ENCODE measurements at places on chromosomes 13 and 19.

DNA sequence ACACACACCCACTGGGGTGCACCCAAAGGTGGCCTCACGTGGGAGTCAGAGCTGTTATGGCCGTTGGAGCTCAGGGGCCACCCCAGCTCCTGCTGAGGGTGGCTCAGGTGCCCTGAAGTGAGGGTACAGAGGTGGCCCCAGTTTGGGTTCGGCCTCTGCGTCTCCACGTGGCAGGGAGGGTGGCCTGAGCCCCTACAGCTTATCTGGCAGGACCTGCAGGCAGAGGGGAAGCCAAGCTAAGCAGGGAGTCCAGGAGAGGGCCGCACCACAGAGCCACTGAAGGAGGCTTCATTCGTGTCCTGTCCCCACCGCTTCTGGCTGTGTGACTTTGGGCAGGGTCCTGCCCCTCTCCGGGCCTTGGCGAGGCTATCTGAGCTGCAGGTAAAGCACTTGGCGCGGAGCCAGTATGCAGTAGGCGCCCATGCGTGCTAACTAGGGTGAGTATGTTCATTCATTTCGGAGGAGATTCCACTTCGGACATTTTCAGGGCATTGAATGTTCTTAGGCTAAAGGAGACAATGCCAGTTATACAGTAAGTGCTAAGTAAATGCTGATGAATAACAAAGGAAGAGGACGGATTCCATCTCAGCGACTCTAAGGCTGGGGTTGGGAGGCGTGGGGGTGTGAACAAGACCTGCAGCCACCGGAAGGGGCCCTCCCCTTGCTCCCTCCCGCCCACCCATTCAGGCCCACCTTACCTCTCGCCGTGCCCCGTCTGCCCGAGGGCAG lies 4.9 kb downstream of the REX1BD start:
- no peak for DNase-seq

- peak; percentile 79 for DNase-seq
Observed at GRCh38 chr13:75079226-75079625, 402.7 kb downstream of the TBC1D4 start.

GRCh38 chr13:95391362-95391761 lies 90.1 kb upstream of the ABCC4 start:
- DNase-seq: no peak

- no peak for DNase-seq
Observed at GRCh38 chr19:13873834-13874515, 3.0 kb upstream of the NANOS3 start.

DNA sequence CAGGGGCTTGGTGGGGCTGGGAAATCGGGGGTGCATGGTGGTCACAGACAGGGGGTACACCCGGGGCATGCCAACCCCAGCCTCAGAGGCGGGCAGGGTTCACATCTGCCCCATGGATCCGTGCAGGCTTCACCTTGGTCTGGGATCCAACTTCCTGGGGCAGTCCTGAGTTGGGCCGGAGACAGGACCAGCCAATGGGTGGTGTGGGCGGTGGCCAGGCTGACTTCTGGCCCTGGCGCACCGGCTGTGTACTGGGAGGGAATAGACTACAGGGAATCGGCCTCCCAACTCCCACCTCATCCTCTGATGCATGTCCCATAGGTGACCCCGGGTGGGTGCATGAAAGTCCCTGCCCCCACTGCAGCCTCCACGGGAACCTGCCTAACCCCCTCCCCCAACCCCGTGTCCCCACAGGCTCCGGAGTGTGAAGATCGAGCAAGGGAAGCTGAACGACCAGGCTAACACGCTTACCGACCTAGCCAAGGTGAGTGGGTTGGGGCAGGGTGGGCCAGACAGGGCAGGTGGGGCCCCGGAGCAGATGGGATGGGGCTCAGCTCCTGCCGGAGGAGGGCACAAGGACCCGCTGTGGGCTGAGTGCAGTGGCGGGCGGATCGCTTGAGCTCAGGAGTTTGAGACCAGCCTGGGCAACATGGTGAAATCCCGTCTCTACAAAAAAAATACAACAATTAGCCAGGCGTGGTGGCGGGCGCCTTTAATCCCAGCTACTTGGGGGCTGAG lies 14.7 kb upstream of the ARRDC2 start:
- no peak for DNase-seq

DNA sequence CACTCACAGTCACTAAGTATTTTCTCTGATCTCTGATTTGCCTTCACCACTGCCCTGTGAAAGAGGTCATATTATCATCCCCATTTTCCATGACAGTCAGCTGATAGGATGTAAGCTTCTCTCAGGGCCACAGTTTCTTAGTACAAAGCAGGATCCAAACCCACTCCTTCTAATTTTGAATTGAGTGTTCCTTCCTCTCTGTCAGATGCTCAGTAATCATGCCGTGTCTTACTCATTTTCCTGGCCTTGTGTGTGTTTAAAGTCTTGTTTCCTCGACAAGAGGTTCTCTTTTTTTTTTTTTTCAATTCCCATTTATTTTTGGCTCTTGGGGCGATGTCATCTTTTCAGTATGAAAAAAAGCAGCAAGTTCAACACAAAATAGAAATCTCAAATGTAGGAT lies 72.3 kb downstream of the NAA16 start:
- DNase-seq: peak; percentile 36

- no peak for DNase-seq
Observed at GRCh38 chr13:60690604-60691003, 293.6 kb downstream of the TDRD3 start.

- DNase-seq: no peak
Observed at GRCh38 chr13:50915565-50915964, 6.0 kb downstream of the RNASEH2B start.

DNA sequence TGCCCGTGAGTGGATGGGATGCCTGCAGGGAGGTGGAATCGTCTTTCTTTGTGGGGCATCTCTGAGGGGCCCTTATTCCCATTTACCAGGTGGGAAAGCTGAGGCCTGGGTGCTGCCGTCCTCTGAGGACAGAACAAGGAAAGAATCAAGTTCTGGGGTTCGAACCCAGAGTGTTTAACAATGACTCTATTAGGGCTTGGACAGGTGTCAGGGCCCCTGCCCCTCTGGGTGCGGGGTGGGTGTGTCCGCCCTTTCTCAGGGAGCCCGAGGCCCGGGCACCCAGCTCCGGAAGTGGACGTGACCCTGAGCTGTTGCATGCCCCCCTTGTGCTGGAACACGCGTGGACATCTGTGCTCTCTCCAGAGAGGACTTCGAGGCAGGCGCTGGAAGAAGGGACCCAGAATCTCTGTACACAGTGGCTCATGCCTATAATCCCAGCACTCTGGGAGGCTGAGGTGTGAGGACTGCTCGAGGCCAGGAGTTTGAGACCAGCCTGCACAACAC lies 10.8 kb downstream of the NDUFA11 start:
- no peak for DNase-seq

GRCh38 chr13:49620170-49620621 lies 8.1 kb upstream of the ARL11 start:
- no peak for DNase-seq

DNA sequence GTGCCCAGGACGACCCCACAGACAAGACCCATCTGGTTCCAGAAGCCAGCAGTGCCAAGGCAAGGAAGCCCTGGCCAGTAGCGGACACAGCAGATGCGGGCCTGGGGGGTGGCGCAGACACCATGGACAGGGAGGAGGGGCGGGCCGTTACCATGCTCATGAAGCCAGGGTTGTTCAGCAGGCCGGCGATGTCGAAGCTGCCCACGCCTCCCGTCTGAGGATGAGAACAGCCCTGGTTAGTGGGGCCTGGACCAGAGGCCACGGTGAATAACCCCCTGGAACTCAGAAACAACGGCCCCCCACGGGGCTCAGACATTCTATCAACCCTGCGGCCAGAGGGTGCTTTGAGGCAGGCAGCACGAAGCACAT lies 21.5 kb upstream of the SLC39A3 start:
- DNase-seq: no peak

GRCh38 chr13:84570831-84571230 lies 688.6 kb upstream of the SLITRK1 start:
- peak; percentile 21 for DNase-seq

GRCh38 chr13:109182777-109183465 lies 553.5 kb downstream of the MYO16 start:
- no peak for DNase-seq

DNA sequence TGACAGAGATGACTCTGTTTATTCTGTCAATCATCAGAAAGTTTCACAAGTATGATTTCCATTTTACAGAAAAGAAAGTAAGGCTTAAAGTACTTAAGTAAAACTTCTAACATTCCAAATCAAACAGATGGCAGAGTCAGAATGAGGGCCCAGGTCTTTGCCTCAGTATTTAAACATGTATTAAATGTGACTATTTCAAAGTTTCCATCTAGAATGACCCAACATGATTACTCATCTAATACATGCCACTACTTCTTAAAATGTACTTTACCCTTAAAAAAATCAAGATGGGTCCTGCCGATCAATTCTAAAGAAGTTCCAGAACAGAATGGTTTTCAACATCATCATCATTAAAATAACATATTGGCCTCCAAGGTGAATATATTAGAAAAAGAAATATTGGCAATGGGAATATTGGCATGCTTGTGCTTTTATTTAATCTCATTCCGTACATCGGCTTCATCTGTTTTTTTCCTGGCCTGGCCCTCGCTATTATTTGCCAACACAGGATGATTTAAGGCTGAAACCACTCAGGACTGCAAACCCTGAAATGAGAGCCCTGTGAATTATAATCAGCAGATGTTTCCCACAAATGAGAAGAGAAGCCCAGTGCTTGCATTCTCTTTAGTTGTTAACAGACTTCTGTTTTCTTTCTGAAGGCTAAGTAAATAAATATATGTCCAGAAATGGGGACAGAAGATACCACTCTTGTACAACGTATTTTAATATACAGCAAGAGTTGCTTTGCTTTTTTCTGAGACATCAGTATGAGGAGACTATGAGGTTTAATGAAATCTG lies 340.0 kb downstream of the DNAJC15 start:
- peak; percentile 54 for DNase-seq

DNA sequence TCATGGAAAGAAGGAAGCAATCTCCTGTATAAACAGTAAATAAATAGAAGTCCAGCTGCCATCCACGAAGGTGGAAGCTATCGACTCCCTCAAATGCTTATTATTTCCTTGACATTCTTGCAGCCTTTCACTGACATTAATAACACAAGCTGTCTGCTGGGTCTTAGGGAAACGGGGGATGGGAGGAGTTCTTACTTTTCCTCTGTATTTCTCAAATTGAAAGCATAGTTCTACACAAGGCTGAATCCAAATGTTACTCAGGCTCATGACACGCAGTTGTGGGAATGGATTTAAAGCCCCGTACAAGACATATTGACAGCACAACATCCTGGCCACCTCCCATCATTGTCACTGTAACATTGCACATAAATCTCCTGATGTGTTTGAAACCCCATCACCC lies 4.0 kb downstream of the SERPINE3 start:
- no peak for DNase-seq

- no peak for DNase-seq
Observed at GRCh38 chr19:570251-570686, 2.1 kb upstream of the BSG start.

DNA sequence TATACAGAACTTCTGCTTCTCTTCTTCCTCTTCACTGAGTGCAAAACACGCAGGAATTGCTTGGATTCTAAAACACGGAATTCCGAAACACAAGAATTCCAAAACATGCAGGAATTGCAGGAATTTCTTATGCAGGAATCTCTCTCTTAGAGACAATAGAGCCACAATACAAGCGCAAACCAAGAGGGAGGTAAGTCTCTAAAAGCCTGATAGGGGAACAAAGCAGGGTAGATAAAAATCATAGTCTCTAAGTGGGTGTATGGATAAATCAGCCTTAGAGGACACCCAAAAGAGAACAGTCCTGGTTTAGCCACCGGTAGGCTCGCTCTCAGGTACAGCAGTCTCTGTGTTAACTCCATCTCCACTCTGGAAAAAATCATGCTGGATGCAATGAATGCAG lies 112.9 kb downstream of the LHFPL6 start:
- no peak for DNase-seq

GRCh38 chr13:73715114-73715910 lies 418.9 kb downstream of the KLF12 start:
- DNase-seq: no peak

DNA sequence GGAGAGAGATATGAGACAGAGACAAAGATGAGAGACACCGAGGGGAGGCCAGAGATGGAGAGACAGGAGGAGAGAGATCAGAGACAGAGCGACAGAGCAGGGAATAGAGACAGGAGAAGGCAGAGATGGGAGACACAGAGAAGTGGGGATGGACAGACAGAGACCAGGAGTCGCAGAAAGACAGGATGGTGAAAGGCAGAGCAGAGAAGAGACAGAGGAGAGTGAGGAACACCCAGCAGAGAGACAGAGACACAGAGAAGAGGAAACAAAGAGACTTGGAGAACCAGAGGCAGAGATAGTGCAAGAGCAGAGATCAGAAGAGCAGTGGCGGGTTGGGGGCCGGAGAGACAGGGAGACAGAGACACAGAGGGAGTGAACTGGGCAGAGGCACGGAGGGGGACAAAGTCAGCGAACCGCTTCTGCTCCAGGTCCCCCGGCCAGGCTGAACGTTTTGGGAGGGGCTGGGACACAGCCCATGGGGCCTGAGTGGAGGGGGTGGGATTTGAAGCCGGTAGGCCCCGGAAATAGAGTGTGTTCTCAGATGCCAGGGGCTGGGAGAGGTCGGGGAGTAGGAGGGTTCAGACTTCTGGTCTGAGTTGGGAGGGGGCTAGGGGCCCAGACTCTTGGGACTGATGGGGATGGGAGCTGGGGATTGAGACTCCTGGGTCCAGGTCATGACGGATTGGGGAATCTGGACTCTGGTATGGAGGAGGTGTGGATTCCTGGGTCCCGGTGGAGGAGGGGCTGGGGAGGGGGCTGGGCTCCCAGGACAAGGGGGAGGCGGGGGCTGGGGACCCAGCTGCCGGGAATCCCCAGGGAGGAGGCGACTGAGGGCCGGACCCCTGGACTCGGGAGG lies 654 bp downstream of the ZNF579 start:
- no peak for DNase-seq

DNA sequence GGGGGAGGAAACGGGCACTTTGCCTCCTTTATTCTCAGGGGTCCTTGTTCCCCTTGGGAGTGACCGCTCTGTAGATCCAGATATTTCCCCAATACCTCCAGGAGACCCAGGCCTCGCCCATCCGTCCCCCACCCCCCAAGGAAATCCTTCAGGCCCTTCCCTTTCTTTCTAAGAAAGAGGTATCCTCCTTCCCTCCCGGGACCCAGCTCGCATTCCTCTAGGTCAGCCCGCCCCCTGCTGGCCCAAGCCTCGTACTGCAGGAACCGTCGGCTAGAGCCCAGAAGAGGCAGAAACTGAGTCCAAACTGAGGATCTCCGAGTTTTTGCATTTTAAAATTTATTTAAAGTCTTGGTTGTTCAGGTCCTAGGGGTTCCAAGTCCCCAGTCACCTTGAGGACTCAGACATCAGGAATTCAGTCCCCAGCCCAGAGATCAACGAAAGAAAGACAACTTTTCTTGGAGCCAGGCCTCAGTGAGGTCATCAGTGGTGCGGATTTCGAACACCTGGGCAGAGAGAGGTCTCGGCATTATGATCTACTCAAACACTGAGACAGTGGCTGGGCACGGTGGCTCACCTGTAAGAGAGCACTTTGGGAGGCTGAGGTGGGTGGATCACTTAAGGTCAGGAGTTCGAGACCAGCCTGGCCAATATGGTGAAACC lies 7.5 kb upstream of the LRFN1 start:
- peak; percentile 47 for DNase-seq

- peak; percentile 25 for DNase-seq
Observed at GRCh38 chr13:94318418-94318817, 161.1 kb downstream of the DCT start.

GRCh38 chr13:107736731-107737130 lies 478.6 kb downstream of the LIG4 start:
- no peak for DNase-seq

GRCh38 chr13:24505256-24505655 lies 7.3 kb downstream of the PARP4 start:
- no peak for DNase-seq

GRCh38 chr13:33052506-33053280 lies 36.5 kb downstream of the KL start:
- DNase-seq: peak; percentile 44
